ENCODE measurements at places on chromosomes 7 and 10.
A peak's percentile ranks its signal among the peaks of the same experiment; 100 is the strongest.

DNA sequence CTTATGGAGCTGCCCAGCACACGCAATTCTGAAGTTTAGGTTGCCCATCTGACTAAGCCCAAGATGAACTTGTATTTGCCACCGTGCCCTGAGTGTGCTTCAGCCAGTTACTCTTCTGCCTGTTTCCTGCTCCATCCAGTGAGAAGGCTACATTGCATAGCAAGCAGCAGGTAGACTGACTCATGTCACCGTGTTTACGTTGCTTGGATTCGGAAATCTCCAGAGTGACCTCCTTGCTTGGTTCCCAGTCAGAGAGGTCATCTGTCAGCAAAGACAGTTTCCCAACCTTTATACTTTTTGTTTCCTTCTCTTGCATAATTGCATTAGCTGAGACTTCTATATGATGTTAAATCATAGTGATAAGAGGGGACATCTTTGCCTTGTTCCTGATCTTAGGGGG is 30.9 kb downstream of the NACAD start:
- DNase-seq: no peak

DNA sequence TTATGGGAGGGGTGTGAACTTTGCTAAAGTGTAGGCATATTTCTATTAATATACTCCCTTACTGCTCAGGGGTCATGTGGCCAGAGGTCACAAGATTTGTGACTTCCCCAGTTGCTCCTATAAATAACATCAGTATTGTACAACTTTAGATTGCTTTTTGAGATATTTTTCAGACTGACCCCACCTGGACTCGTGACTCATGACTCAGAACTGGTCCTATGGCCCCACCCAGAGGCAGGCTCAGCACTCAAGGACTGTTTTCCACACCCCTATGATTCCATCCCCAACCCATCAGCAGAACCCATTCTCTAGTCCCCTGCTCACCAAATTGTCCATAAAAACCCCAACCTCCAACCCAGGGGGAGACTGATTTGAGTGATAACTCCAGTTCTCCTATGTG is 2.7 kb upstream of the CUL2 start:
- no peak for DNase-seq

DNA sequence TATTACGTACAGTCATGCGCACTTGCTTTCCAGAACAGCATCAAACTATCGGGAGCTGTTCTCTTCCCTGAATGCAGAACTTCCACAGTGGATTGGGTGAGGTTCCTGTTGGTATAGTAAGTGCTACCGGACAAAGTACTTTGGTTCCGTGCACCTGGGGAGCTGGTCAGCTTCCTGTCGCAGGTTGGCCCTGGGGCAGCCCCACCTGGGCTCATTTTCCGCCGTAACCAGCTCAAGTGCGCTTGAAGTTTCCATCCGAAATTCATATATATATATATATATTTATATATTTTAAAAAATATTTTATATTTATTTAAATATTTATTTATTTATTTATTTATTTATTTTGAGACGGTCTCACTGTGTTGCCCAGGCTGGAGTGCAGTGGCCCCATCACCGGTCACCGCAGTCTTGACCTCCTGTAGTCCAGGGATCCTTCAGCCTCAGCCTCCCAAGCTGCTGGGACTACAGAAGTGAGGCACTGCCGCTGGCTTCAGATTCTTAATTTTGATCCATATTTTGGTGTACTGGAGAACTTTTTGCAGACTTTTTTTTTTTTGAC is 6.5 kb downstream of the SCART1 start:
- no peak for DNase-seq

DNA sequence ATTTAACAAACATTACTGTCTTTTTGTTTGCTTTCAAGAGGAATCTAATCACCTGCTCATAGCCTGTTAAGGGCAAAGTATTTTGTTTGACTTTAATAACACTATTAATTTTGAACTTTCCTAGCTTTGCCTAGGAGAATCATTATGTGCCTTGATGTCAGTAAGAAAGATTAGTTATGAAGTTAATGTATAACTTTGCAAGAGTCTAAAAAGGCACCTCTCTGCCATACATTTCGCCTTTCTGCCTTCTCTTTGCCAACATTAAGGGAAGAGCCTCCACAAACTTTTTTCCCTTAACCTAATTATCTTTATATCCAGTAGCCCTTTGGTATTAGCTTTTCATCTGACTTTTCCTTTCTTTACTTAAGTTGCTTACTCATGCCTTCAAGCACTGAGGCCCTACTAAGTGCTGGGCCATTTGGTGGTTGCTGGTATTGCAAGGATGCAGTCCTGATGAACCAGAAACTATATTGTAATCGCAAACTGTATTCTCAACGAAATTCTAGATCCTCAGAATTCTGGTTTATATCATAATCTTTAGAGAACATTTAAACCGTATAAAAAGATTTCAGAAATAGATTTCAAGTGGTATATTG is 108.5 kb downstream of the SND1 start:
- DNase-seq: no peak

- no peak for DNase-seq
Observed at GRCh38 chr7:3991731-3992231, 690.3 kb upstream of the FOXK1 start.

DNA sequence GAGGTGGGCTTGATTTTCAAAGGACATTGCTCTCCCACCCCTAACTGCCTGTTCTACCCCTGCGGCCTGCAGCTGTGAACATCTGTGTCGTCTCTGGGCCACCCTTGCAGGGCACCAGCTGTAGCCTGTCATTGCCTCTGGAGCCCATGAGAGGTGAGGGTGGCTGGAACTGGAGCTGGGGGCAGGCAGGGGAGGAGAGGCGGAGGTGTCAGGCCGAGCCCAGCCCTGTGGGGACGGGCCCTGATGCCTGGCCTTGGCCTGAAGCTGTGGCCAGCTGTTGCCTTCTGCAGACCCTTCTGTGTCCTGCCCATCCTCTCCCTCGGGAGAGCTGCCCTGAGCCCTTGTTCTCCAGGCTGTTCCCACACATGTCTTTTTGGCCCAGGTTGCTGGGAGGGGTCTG is 44.5 kb downstream of the PALD1 start:
- DNase-seq: no peak

- no peak for DNase-seq
Observed at GRCh38 chr10:62460393-62460792, 86.2 kb downstream of the ZNF365 start.

- no peak for DNase-seq
Observed at GRCh38 chr10:122454071-122454470, 382 bp upstream of the ARMS2 start.

DNA sequence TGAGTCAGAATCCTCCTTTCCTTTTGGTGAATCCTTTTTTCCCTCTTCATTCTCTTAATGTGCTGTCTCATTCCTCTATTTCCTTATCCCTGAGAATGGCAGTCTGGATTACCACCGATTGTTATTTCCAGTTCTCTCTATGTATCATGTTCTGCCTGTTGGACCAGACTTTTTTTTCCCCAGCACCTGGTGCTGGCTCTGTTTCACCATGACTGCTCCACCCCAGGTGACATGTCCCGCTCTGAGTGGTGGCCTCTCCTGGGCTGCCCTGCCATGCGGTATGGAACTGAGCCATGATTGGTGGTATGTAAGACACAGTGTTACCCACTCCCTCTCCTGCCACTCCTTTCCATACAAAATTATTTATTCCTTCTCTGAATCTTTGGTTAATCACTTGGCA is 399.9 kb downstream of the GATA3 start:
- no peak for DNase-seq

DNA sequence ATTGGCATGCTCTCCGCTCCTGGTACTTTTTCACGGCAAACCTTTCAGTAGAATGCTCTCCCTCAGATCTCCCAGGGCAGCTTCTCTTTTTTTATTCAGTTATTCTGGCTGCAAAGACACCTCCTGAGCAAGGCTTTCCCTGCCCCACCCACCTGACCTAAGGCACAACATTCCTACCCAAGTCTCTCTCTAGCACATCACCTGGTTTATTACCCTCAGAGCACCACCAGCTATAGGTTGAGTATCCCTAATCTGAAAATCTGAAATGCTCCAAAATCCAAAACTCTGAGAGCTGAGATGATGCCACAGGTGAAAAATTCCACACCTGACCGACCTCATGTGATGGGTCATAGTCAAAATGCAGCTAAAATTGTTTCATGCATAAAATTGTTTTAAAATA is 99.6 kb downstream of the GLI3 start:
- no peak for DNase-seq

GRCh38 chr10:102675011-102675665 is 30.9 kb downstream of the TRIM8 start:
- no peak for DNase-seq

GRCh38 chr7:14432924-14433323 is 443.5 kb upstream of the ETV1 start:
- no peak for DNase-seq

- no peak for DNase-seq
Observed at GRCh38 chr7:479115-479947, 40.3 kb downstream of the PDGFA start.

DNA sequence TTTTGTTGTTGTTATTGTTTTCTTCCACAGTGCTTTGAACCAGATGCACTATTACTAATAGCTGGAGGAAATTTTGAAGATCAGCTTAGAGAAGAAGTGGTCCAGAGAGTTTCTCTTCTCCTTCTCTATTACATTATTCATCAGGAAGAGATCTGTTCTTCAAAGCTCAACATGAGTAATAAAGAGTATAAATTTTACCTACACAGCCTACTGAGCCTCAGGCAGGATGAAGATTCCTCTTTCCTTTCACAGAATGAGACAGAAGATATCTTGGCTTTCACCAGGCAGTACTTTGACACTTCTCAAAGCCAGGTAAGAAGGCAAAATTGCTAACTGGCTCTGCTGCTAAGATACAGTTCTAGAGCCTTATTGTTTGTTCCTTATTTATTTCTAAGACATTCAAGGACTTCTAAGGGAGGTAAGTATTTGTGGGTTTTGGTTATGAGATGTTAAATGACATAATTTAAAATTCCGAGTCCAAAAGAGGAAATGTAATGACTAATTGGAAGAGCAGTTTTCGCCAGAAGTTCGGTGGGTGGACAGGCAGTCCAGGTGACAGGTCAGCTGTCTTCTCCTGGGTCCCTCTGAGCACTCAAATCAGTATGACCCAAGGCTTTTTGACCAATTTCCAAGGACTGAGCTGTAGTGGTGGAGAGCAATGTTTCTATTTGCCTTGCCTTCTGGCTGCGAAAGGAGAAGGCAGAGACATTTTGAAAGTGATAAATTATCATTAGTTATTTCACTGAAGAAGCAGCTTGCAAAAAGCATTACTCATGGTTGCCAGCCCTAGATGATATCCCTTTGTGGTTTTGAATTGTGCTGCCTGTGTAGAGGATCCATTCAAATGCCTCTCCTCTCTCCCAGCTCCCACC is 10.1 kb downstream of the SLC39A12 start:
- no peak for DNase-seq

- no peak for DNase-seq
Observed at GRCh38 chr7:4195660-4196059, 486.4 kb upstream of the FOXK1 start.

GRCh38 chr10:19922236-19922963 is 106.2 kb downstream of the PLXDC2 start:
- peak; percentile 11 for DNase-seq

DNA sequence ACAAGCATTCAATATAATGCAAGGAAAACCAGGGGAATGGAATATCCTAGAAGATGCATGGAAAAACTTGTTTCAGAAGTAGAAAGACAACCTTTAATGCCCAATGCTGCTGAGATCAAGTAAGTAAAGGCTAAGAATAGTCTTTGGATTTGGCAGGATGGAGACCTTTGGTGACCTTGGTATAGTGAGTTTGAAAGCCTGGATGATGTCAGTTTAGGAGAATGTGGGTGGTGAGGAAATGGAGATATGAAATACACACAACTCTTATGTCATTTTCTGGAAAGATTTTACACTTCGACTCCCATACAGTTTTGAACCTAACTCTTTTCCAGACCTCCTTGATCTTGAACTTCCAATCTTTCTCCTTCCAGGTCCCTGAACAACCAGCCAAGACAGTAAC is 185.7 kb downstream of the TFEC start:
- DNase-seq: no peak

- DNase-seq: no peak
Observed at GRCh38 chr10:111973306-111973705, 210.3 kb downstream of the GPAM start.

- DNase-seq: peak; percentile 89
Observed at GRCh38 chr10:29501692-29502091, 133.1 kb downstream of the SVIL start.

GRCh38 chr10:58515291-58515941 is 2.7 kb downstream of the BICC1 start:
- DNase-seq: no peak

DNA sequence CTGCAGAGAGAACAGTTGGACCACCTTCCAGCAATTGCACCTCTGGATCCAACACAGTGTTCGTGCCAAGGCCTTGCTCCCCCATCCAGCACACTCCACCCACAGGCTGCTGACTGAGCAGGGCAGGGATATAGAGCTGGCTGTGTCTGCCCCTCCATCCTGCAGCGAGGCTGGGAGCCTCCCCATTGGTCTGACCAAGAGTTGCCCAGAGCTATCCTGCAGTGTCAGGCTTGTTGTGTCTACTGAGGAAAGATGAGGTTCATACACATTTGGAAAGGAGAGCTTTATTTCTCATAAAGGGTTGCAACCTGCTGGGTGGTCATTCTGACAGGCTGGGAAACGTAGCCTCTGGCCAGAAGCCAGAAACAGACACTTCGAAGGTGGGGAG is 27.1 kb downstream of the PRF1 start:
- DNase-seq: no peak

DNA sequence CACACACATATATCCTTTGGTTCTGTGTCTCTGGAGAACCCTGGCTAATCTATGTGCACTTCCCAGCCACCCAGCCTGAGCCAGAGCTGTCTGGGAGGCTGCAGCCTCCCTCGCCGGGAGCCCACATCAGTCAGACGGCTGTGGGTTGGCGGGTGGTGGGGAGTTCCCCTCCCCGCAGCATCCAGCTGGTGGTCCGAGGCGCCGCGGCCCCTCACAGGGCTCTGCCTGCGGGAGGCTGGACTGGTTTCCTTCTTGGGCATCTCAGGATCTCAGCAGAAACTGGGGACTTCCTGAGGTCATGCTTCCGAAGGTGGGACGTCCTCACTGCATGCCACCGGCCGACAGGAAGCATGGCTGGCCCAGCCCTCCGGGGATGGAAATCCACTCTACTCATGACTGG is 22.0 kb upstream of the PSMG3 start:
- DNase-seq: no peak

GRCh38 chr10:48653944-48654698 is 30.6 kb upstream of the WDFY4 start:
- no peak for DNase-seq

GRCh38 chr10:89773081-89773480 is 71.7 kb downstream of the KIF20B start:
- no peak for DNase-seq

- no peak for DNase-seq
Observed at GRCh38 chr7:40760293-40760964, 625.6 kb downstream of the SUGCT start.

Measured in RWPE1 (cell line).